Activated CD4-positive, alpha-beta memory T cell treated with anti-CD3 and anti-CD28 coated beads, Interleukin-2, amount 10 ng/mL, durations not matched to agents 7 days and 5 days (primary cell): ENCODE measurements at places on chromosomes 3 and 15. TPM values are rescaled to one million over a fixed set of nuclear protein-coding genes. Genes with fewer than 3 reads are reported as not detected.

DNA sequence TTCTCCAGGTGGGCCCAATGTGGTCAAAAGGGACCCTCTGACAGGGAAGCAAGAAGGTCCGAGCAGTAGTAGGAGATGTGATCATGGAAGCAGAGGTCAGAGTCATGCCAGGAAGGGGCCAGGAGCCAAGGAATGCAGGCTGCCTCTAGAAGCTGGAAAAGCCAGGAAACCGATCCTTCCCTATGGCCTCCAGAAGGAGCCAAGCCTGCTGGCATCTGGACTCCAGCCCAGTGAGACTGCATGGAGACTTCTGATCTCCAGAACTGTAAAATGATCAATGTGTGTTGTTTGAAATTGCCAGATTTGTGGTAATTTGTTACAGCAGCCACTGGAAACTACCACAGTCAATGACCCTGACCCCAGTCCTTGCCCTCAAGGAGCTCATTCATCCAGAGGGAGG, 56.8 kb upstream of the SPATA12 start:
- H3K27ac ChIP-seq, result no peak overlapping the region
- H3K36me3 ChIP-seq, result no peaks in the 10 kb centered on the region
- H3K4me3 ChIP-seq, result no peak overlapping the region
- DNase-seq, result no peak
- peaks cover 10% of the 10 kb centered on the region for H3K4me1 ChIP-seq

GRCh38 chr15:94099574-94099960, 131.8 kb upstream of the MCTP2 start:
- no peaks in the 10 kb centered on the region for H3K4me1 ChIP-seq
- DNase-seq, result no peak
- H3K27me3 ChIP-seq, result peaks cover 8% of the 10 kb centered on the region
- H3K27ac ChIP-seq, result no peak overlapping the region
- H3K4me3 ChIP-seq, result no peak overlapping the region

- peaks cover 59% of the 10 kb centered on the region for H3K27me3 ChIP-seq
- no peak overlapping the region for H3K27ac ChIP-seq
- peaks cover 5% of the 10 kb centered on the region for H3K36me3 ChIP-seq
Measured at GRCh38 chr15:34494084-34494399, 56.4 kb upstream of the GOLGA8A start.

- no peak overlapping the region for H3K4me3 ChIP-seq
- H3K27ac ChIP-seq, result no peak overlapping the region
- peaks cover 11% of the 10 kb centered on the region for H3K27me3 ChIP-seq
- no peak for DNase-seq
- H3K4me1 ChIP-seq, result no peaks in the 10 kb centered on the region
Measured at GRCh38 chr15:65042776-65043327, 2.3 kb upstream of the SLC51B start.

DNA sequence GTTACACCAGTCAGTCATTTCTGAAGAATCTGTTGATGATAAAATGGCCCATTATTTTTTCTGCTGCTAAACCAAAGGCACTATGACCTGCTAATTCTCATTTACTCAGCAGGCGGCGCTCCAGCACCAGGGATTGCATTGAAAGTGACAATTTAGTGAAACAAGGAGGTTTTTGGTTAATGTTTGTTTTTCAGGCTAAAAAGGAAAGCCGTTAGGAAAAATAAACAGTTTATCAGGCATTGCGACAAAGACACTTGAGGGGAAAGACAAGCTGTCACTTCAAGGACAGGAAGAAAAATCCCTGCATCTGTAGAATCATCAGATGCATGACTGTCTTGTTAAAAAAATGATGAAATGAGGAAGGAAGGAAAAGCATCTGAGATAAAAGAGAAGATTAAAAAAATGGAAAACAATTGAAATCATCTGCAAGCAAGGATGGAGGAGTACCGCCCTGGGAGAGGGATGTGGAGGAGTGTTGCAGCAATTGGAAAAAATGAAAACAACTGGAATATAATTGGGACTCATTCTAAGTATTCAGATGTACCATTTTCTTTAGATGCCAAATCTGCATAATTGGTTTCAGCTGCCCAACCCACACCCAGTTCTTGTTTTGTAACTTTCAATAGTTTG, 54.0 kb downstream of the NR1D2 start:
- H3K27ac ChIP-seq, result no peak overlapping the region
- DNase-seq, result peak; percentile 67
- no peaks in the 10 kb centered on the region for H3K36me3 ChIP-seq
- peaks cover 4% of the 10 kb centered on the region for H3K27me3 ChIP-seq
- H3K4me1 ChIP-seq, result peaks cover 4% of the 10 kb centered on the region

GRCh38 chr3:121473001-121473400, 72.8 kb downstream of the POLQ start:
- DNase-seq, result no peak
- peaks cover 63% of the 10 kb centered on the region for H3K36me3 ChIP-seq
- peaks cover 3% of the 10 kb centered on the region for H3K4me1 ChIP-seq
- H3K27me3 ChIP-seq, result no peaks in the 10 kb centered on the region
- no peak overlapping the region for H3K4me3 ChIP-seq

DNA sequence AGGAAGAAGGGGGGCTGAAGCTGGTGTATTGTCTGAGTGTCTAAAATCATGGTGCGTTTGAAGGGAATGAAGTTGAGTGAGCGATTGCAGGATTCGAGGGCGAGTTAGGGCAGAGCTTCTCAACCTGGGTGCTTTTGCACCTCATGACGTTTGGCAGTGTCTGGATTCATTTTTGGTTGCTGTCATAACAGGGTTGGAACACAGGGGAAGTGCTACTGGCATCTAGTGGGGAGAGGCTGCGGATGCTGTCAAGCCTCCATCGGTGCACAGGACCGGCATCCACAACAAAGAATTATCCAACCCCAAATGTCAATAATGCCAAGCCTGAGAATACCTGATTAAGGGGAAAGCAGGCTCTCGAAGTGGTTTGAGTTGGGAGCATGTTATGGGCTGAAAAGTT, 120.0 kb downstream of the SLCO3A1 start:
- H3K27me3 ChIP-seq, result no peaks in the 10 kb centered on the region
- DNase-seq, result no peak
- H3K4me1 ChIP-seq, result peaks cover 2% of the 10 kb centered on the region
- H3K27ac ChIP-seq, result no peak overlapping the region

DNA sequence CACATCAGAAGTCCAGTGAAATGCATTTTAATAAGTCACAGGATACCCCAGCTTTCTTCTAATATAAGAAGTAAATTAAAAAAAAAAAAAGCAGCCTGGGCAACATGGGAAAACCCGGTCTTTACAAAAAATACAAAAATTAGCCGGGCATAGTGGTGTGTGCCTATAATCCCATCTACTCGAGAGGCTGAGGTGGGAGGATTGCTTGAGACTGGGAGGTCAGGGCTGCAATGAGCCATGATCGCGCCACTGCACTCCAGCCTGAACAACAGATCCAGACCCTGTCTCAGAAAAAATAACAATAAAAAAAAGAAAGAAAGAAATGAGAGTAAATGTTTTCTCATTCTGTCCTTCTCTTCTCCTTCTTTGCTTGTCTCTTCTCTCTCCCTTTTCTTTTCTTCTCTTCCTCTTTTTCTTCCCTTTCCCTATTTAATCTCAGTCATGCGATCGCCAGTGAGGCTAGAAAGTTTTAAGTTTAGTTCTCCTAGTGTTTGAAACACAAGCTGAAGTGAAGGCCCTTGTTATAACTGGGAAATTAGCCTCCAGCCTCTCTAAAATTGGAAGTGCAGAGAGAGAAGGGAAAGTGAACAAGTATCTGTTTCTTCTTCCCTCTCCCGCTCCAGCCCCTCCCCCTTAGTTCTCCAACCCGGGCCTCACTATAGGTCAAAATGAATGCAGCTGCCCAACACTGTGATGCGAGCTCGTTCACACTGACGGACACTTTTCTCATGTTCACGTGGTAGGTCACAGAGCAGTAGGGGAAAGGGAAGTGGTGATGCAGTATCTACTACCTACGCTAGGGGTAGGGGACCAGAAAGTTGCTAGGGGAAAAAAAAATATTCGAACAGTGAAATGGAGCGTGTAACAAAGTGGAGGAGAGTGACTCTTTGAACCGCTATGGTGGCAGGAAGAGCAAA, 23.5 kb upstream of the TSC22D2 start:
- peaks cover 25% of the 10 kb centered on the region for H3K4me1 ChIP-seq
- H3K4me3 ChIP-seq, result peak overlapping the region; percentile 15
- H3K36me3 ChIP-seq, result no peaks in the 10 kb centered on the region
- H3K27ac ChIP-seq, result peak overlapping the region; percentile 9
- DNase-seq, result peak; percentile 46

- H3K4me3 ChIP-seq, result no peak overlapping the region
- DNase-seq, result no peak
- H3K36me3 ChIP-seq, result no peaks in the 10 kb centered on the region
Measured at GRCh38 chr3:102741105-102741504, 306.3 kb downstream of the ZPLD1 start.

- H3K27ac ChIP-seq, result peak overlapping the region; percentile 50
- DNase-seq, result no peak
- H3K27me3 ChIP-seq, result no peaks in the 10 kb centered on the region
- H3K4me3 ChIP-seq, result no peak overlapping the region
- no peaks in the 10 kb centered on the region for H3K36me3 ChIP-seq
Measured at GRCh38 chr15:63446255-63446654, 58.1 kb upstream of the USP3 start.

- H3K36me3 ChIP-seq, result no peaks in the 10 kb centered on the region
- H3K4me3 ChIP-seq, result peak overlapping the region; percentile 65
- H3K27ac ChIP-seq, result no peak overlapping the region
- peaks cover 10% of the 10 kb centered on the region for H3K4me1 ChIP-seq
Measured at GRCh38 chr3:127547761-127548605, 42.5 kb downstream of the TPRA1 start.

DNA sequence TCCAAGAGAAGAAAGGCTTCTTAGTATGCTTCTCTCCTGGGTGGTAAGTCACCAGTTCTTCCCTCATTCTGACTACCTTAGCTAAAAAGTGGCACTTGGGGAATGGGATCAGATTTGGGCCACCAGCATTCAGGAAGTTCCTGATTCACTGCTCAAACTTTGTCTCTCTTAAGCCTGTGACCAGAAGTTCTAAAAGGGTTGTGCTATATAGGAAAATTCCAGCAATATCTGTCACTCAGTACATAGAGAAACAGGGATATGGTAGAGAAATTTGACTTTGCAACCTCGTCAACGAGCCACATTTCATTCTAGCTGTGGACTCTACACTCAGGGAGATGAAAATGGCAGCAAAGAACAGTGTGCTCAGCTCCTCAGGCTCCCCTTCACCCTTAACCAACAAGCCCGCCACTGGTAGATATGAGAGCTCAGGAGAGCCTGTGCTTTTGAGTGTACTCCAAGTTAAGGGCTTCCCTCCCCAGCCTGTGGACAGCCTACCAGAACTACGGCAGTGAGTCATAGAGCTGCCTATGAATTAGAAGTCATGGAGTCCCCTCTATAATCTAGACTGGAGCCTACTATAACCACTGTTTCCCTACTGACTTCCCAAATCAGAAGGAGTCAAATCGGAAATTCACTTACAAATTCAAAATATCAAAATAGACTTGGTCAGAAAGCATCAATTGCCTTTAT, 52.6 kb upstream of the MYO5C start:
- no peak overlapping the region for H3K4me3 ChIP-seq
- no peaks in the 10 kb centered on the region for H3K27me3 ChIP-seq
- peaks cover 47% of the 10 kb centered on the region for H3K36me3 ChIP-seq
- H3K4me1 ChIP-seq, result peaks cover 8% of the 10 kb centered on the region
- no peak overlapping the region for H3K27ac ChIP-seq
- no peak for DNase-seq

- H3K27me3 ChIP-seq, result no peaks in the 10 kb centered on the region
- H3K4me3 ChIP-seq, result no peak overlapping the region
Measured at GRCh38 chr3:37324131-37324530, 149.7 kb upstream of the LRRFIP2 start.

DNA sequence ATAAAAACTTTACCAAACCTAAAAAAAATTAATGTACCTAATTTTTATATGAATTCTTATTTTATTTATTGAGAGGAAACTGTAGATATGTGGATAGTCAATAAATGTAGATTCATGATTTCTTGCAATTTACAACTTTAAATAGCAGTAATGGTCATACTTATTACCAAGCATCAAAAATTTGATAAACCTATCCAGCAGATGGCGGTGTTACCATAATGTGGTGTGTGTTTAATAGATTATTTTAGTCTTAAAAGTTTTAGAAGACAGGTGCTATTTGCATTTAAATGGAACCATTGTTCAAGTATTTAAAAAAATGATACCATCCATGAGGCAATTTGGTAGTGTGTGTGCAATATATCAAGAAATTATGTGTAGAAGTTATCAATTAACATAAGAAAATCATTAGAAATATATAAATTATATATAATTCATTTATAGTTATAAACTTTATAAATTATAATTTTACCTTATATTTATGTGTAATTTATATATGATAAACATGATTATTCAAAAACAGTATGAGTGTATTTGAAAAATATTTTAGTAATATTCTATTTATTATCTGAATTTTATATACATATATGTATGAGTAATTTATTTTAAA, 176.0 kb upstream of the BCHE start:
- DNase-seq, result no peak
- no peaks in the 10 kb centered on the region for H3K27me3 ChIP-seq
- H3K36me3 ChIP-seq, result no peaks in the 10 kb centered on the region
- no peak overlapping the region for H3K4me3 ChIP-seq
- H3K4me1 ChIP-seq, result no peaks in the 10 kb centered on the region

GRCh38 chr15:40092256-40092978, 16.3 kb downstream of the BMF start:
- peaks cover 8% of the 10 kb centered on the region for H3K36me3 ChIP-seq
- no peaks in the 10 kb centered on the region for H3K27me3 ChIP-seq
- no peak overlapping the region for H3K27ac ChIP-seq
- no peak for DNase-seq

DNA sequence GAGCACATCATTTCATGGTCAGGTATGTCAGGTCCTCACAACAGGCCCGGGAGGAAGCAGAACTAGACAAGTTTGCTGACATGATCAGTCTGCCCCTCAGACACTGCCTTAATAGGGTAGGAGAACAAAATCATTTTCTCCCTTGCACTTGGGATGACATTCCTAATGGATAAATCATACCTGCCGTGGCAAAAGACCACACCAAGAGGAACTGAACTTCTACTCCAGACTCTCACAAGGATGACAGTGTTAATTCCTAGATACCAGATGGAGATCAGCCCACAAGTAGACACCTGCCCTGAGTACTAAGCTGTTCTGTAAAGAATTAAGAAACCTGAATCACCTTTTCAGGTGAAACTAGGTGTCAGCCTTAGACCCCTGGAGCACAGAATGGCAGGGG, 19.5 kb downstream of the SIAH2 start:
- H3K4me3 ChIP-seq, result no peak overlapping the region
- H3K36me3 ChIP-seq, result peaks cover 50% of the 10 kb centered on the region
- H3K27ac ChIP-seq, result peak overlapping the region; percentile 5
- DNase-seq, result no peak

- H3K27ac ChIP-seq, result no peak overlapping the region
- no peaks in the 10 kb centered on the region for H3K36me3 ChIP-seq
- no peaks in the 10 kb centered on the region for H3K4me1 ChIP-seq
- H3K27me3 ChIP-seq, result no peaks in the 10 kb centered on the region
- no peak for DNase-seq
Measured at GRCh38 chr15:86765281-86765680, 685.6 kb downstream of the AGBL1 start.

Gene SEC61A1
- total RNA-seq, result 203 TPM

Gene NR2E3
- total RNA-seq, result not detected

Gene FAM43A
- total RNA-seq, result 4.3 TPM

Gene XCR1
- total RNA-seq, result not detected

Gene SLC28A2
- total RNA-seq, result not detected

Gene UBA7
- 182 TPM for total RNA-seq

Gene NR1I2
- 0.13 TPM for total RNA-seq

Gene SCAMP5
- total RNA-seq, result 0.60 TPM

Gene GOLGA6L25
- not detected for total RNA-seq

Gene GOLGA6D
- not detected for total RNA-seq

Gene GOLGA8Q
- total RNA-seq, result 2.4 TPM

Gene LYZL4
- not detected for total RNA-seq
